ENCODE measurements at places on chromosomes 7 and 10.

DNA sequence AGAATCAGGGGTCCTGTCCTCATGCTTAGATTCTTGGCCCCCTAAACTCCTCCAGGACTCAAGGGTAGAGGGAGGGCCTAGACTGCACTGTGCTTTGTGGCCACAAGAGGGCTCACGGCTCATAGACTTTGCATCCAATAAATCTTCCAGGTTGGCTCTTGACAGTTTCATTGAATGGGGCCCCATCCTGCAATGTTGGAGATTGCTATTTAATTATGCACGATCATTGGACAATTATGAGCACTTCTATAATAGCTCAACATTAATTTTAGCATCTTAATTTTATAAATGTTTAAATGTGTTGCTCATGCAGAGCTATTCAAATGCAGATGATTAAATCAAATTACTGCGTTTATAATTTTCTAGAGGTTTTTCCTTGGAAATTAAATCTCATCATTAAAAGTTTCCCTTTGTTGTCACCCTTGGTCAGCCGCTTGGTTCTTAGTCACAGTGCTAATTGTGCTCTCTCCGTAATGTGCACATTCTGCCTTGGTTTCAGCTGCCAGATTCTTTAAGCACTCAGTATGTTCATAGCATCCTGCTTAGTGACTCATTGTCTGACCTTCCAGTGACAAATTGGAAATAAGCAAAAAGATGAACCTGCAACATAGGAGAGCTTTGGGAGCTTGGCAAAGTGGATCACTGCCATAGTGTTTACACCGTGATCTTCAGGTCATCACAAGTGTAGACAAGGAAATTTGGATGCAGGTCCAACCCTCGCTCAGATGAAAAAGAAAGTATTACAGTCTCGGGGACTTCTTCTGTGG, 33.4 kb upstream of the PLPP4 start:
- peak; percentile 73 for DNase-seq

GRCh38 chr10:12103802-12104201, 25.7 kb upstream of the SEC61A2 start:
- DNase-seq = no peak

DNA sequence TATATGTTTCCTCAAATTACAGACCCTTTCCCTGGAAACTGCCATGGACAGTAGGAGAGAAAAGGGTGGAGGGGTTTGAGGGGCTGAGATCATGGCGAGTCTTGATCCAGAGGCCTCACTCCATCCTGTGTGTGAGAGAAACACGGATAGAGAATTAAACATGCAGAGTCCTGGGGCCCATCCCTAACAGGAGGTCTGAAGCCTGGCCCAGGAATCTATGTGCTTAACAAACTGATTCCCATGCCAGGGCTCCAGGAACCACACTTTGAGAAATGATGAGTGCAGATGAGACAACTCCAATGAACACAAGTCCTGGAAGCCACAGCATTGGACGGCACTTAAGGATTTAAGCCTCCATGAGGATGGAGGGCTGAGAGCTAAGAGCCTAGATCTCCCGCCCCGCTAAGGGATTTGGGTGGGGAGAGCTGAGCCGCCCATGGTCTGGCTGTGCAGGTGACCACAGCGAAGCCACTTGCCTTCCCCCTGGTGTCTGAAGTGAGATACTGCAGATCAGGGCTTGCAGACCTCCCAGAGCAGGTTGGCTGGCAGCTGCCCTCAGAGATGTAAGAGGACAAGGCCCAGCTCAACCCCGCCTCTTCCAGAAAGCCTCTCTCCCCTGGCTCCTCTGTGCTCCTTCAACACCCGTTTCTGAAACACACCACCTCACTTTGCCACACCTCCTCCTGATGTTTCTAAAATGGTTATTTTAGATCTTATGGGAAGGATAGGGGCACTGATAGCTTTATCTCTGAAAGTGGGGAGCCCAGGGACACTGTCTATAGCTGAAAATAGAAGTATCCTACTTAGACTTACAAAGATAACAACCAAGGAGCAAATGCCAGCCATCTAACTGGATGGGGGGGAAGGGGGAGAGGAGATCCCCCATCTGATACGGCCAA, 24.8 kb upstream of the EIF5AL1 start:
- DNase-seq = peak; percentile 93

DNA sequence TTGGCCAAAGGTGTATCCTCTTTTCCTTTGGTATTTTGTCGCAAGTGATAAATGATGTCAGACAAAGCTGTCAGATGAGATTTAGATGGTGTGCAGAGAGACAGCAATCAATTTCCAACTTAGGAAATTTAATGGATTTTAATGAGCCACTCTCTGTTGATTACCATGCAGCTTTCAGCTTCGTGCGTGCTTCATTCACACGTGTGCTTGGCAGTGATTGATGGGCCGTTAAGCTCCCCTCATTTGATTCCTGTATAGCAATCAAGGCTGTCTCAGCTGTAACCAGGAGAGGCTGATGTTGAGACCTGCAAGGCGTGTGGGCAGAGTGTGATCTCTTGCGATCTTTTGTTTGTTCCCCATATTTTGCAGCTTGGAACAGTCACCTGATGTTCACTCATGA, 439.6 kb downstream of the CALN1 start:
- peak; percentile 94 for DNase-seq

DNA sequence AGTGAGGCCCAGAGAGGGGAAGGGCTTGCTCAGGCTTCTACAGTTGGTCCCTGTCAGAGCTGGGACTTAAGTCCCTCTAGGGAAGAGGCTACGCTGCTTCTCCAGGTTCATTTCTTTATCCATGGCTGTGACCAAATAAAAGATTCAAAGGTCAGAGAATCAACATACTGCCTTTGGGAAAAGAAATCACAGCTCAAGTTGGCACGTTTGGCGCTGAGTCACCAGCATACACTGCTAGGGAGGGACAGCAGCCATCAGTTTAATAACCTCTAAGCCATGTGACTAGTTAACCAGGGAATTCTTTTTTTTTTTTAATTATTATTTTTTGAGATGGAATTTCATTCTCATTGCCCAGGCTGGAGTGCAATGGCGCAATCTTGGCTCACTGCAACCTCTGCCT, 28.4 kb upstream of the CRHR2 start:
- no peak for DNase-seq

- no peak for DNase-seq
Observed at GRCh38 chr7:134826105-134826504, 46.7 kb downstream of the CALD1 start.

- DNase-seq = no peak
Observed at GRCh38 chr10:83724471-83725241, 414.7 kb upstream of the GHITM start.

Measured in NCI-H82 (cell line).